ENCODE measurements at places on chromosomes 7 and 10. TPM values are rescaled to one million over a fixed set of nuclear protein-coding genes. Genes with fewer than 3 reads are reported as not detected.
A peak's percentile ranks its signal among the peaks of the same experiment; 100 is the strongest.

GRCh38 chr7:7719236-7719635 is 829 bp upstream of the RPA3 start:
- DNase-seq = no peak

DNA sequence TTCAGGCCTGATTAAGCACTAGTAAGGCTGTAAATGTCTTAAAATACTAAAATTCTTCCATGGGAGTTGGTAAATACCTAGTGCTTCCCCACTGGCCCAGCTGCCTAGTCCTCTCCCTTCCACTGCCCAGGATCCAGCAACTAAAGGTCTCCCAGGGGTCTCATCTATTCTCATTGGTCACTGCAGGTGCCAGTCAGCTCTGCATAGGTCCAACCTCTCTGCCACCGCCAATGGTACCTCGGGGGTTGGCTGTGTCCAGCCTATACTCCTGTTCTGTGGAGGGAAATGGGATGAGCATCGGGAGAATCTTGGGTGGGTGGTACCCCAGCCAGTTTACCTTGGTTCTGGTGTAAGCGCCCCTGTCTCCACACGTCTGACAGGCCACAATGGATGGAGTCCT is 6.1 kb upstream of the CREB5 start:
- no peak for DNase-seq

- no peak for DNase-seq
These were observed 194.2 kb downstream of the BICC1 start for GRCh38 chr10:58706836-58707235.

GRCh38 chr10:117486606-117487005 is 55.9 kb upstream of the EMX2 start:
- DNase-seq = no peak

DNA sequence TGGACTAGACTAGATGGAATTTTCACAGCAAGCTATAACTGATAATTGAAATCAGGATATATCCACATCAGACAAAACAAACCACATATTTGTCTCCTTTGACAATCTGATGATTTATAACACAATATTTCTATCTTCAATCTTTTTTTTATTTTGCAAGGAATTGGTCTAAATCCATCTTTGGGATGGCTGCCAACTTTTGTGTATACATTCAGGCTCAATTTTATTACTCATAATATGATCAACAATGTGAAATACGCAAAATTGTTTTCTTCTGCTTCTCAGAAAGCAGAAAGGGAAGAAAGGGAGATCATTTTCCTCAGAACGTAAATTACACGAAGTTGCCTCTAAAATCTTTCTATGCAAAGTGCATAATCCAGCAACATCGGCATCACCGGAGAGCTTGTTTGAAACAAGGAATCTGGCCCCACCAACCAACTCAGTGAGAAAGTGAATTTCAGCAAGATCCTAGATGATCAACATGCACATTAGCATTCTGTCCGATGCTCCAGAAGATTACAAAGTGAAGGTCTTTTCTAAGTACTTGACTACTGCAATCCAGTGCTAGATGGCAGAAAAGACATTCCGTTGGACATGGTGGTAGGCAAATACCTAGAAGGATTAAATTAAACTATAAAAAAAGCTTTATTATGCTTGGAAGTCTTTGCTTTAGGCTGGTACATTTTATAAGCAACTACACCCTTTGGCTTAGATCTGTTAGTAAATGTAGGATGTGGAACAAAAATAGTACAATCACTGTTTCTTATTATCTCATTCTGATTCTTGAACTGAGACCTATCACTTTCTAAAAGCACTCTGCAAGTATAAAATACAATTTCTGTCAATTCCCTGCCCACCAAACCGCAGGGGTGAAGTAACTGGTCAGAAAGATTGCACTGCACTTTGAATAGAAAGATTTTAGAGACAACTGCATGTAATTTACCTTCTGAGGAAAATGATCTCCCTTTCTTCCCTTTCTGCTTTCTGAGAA is 126.4 kb upstream of the RSU1 start:
- no peak for DNase-seq

DNA sequence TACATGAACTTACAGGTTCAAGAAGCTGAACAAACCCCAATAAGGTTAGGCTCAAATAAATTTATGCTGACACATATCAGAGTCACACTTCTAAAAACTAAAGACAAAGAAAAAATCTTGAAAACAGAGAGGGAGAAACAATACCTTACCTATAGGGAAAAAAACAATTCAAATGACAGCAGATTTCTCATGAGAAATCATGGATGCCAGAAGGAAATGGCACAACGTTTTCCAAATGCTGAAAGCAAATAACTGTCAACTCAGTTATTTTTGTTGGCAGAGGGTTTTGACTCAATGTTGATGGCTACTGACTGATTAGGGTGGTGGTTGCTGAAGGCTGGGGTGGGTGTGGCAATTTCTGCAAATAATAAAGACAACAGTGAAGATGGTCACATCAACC is 239.4 kb downstream of the ARHGAP12 start:
- DNase-seq = no peak

GRCh38 chr7:6257675-6258074 is 14.7 kb downstream of the CYTH3 start:
- no peak for DNase-seq

The C7orf25 gene
- total RNA-seq = 5.2 TPM

The SPDYE8 gene
- not detected for total RNA-seq

GRCh38 chr10:135132-135600 is at the start of gene ZMYND11:
ZMYND11 (plus strand) TSS chr10:135455; CDS start chr10:180013, 44,558 bp downstream.
- DNase-seq = peak; percentile 78

DNA sequence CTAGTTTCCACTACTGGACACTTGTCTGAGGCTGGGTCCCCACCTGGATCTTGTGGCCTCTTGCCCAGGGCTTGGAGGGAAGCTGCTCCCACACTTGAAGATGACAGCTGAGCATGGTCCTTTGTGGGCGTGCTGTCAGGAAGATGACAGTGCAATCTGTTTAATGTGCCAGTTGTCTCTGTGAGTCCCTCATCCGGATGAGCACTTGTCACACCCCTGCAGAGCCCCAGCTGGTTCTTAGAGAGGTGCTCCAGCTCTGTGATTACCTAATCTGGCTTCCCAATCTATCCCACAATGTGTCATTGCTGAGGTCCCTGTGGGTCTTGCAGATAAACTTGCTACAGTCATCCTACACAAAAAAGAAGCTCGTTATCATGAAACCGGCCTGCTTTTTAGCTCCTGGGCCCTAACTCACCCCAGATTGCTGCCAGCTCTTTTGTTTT is 34.8 kb upstream of the CCSER2 start:
- no peak for DNase-seq

- DNase-seq = no peak
These were observed 179.8 kb downstream of the NPSR1 start for GRCh38 chr7:34837801-34838201.

GRCh38 chr7:1229202-1229947 is 3.3 kb upstream of the UNCX start:
- no peak for DNase-seq

The CUBN gene
- total RNA-seq = 0.54 TPM

The ZNF32 gene
- 38.1 TPM for total RNA-seq

The CRYGN gene
- total RNA-seq = not detected

The TSPAN12 gene
- 54.9 TPM for total RNA-seq
